ENCODE measurements at places on chromosomes 6 and 20.

GRCh38 chr6:117317261-117317660 is 51.9 kb downstream of the VGLL2 start:
- no peak for DNase-seq

GRCh38 chr6:159984268-159984786 is 15.4 kb downstream of the IGF2R start:
- no peak for DNase-seq

- no peak for DNase-seq
These were observed 392.7 kb upstream of the MAN1A1 start for GRCh38 chr6:119742188-119742803.

- DNase-seq, result no peak
These were observed 135.1 kb downstream of the SAMD5 start for GRCh38 chr6:147643341-147644200.

- DNase-seq, result no peak
These were observed 120.6 kb downstream of the LY86 start for GRCh38 chr6:6709106-6709505.

GRCh38 chr6:116218172-116218633 is 35.7 kb downstream of the TSPYL4 start:
- DNase-seq, result no peak

- DNase-seq, result no peak
These were observed 50.0 kb upstream of the ECI2 start for GRCh38 chr6:4185419-4185818.

GRCh38 chr6:38137608-38138265 is 318.2 kb downstream of the ZFAND3 start:
- no peak for DNase-seq

- no peak for DNase-seq
These were observed 52.8 kb downstream of the MAP3K5 start for GRCh38 chr6:136739501-136739900.

GRCh38 chr6:1603708-1604107 is 6.0 kb upstream of the FOXC1 start:
- no peak for DNase-seq

DNA sequence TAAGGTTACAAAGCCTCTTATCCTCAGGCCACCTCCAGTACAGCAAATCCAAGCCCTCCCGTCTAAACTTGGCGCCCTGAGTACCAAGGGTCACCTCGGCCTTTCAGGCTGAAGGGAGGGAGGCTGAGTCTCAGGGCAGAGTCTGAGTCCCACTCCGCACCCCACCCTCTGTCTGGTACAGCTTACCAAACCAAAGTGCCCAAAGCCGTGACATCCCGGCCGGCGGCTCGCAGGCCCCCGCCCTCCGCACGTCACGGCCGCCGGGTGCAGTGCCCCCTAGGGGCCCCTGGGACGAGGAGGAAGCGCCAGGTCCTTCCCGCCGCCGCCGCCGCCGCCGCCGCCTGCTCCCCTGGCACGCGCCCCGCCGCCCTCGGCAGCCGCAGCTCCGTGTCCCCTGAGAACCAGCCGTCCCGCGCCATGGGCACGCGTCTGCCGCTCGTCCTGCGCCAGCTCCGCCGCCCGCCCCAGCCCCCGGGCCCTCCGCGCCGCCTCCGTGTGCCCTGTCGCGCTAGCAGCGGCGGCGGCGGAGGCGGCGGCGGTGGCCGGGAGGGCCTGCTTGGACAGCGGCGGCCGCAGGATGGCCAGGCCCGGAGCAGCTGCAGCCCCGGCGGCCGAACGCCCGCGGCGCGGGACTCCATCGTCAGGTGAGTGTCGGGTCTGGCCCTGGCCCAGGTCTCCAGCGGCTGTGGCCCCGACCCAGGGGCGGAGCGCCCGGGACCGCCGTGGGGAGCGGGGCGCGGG is at the start of gene MTHFD1L:
Gene MTHFD1L (plus strand): TSS at position 297 of the 741 bp plus-strand sequence. CDS start 121 bp downstream, at position 418.
- DNase-seq, result peak; percentile 59

GRCh38 chr6:158010591-158011477 is 29.2 kb downstream of the SYNJ2 start:
- no peak for DNase-seq

DNA sequence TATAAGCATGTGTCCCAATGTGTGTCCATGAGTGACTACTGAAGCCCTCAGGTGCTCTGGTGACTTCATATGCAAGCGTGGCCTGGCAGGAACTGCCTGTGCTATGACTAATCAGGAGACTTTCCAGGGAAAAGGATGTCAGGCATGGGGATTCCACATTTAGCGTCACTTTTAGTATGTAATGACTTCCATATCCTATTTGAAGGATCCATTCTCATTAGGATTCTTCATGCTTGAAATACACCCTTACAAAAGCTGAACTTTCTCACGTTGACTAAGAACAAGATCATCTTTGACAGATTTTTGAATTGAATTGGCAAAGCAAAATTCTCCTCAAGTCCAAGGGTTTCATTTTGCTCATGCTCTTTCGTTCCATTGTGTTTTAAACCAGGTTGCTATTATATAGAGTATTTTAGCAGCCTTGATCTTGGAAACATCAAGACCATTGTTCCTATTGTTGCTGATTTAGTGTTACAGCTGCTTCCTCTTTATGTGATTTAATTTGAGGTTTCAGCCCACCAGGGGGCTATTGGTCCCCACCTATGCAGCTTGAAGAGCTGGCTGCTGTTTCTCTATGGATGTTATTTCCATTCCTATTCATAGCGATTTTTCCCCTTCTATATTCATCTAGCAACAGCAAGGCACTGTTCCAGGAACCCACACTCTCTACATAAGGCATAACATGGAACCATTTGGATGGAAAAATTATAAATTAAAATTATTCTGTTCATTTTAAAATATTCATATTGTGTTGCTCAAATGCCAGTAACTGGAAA is 418.6 kb downstream of the CDKAL1 start:
- no peak for DNase-seq

- DNase-seq, result no peak
These were observed 175.6 kb downstream of the RNF144B start for GRCh38 chr6:18562726-18563125.

GRCh38 chr20:33674294-33675135 is at the start of gene NECAB3:
Gene NECAB3 (minus strand): TSS chr20:33674428. CDS start chr20:33674352, 76 bp downstream.
- peak; percentile 62 for DNase-seq

- DNase-seq, result no peak
These were observed 145.6 kb upstream of the ID4 start for GRCh38 chr6:19691465-19692167.

GRCh38 chr20:35286077-35286898 is 1.7 kb upstream of the EIF6 start:
- DNase-seq, result no peak

DNA sequence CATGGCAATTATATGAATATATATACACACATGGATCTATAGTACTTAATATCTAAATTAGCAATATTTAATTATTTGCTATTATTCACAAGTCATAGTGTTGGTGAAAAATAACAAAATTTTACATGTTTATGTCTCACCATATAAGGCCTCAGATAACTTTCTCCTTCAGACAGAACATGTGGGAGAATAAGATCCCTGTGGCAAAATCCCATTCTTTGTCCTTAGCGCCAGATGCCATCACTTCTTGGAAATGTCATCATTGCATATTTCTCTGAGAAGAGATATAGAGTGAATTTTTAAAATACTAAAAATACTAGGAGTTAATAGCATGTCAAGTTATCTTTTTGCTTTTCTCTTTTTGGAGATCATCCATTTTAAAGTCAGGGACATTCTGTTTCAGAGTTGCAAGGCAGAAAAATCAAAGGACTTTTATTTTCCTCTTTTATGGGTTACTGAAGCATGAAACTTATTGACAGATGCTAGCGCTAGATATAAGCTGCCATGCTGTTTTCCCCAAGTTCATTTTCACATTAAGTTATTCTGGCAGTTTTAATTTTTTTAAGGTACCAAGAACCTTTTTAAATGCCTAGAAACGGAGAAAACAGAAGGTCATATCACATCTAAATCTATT is 30.4 kb upstream of the STXBP5 start:
- DNase-seq, result no peak

DNA sequence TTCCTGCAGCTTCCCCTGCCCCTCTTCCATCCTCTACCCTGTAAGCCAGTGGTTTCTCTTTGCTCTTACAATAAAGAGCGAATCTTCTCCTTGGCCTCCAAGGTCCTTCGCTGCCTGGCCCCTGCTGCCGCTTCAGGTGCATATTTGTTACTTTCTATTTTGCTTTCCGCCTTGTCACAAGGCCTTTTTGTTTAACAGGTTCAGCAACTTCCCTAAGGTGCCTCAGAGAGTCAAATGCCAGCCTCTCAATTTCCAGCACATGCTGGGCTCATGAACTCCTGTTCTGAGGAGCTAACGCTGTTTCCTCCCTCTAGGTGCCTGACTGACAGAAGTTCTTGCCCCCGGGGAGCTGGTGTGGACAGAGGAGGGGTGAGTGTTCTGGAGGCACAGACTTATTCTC is 42.4 kb upstream of the EPB41L1 start:
- DNase-seq, result no peak

DNA sequence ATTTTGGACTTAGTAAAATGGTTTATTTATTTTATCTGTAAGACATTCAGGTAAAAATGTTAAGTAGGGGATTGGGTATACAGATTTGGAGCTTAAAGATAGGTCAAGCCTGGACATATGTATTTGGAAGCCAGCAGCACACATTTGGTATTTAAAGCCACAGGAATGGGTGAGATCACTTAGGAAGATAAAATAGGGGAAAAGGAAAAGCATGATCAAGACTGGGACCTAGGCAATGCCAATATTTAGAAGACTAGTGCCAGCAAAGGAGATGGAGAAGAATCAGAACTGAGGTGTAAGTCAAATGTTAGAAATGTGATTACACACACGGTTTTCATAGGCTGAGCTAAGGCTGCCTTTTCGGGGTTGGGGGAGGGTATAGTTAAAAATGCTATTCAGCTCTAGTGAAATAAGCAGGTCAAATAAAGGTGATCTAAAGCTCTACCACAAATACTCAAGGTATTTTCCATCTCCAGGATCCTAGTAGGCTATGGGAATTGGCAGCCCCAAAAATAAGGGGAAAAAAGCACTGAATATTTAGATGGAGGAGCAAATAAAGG is 20.6 kb downstream of the SLC2A12 start:
- no peak for DNase-seq

GRCh38 chr6:110693994-110694393 is 121.3 kb downstream of the CDK19 start:
- no peak for DNase-seq

DNA sequence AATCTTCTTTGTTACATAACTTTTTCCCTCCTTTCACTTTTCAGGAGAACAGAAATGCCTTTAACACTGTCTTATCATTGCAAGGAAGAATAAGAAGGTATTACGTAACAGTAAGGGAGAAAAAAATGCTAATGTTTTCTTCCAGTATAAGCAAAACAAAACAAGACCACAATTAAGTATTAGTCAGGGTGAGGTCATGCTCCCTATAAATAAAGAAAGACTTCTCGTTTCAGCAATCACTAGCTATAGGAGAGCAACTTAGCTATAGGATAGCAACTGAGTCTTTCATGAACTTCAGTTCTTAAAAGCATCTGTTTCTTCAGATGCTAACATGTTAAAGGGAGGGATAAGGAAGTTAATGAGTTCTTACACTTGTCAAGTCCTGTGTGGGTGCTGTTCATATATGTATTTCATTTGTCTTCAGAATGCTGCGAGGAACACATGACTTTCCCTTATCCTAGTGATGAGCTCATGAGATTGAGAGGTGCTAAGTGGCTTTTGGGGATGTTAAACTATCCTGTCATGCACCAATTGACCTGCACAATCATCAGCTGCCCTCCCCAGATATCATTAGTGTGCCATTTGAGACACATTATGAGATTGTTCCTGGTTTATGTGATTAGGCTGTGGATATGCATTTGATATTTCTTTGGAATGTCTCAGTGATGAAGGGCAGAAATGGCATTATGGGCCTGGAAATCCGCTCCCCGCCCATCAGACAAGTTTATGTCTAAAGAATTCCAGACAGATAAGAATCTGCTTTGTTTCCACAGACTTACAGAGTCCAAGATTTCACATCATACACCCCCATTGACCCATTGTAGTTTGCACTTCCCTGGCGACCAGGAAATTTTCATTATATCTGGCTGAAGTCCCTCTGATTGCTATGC is 37.5 kb downstream of the LAMA4 start:
- no peak for DNase-seq

- no peak for DNase-seq
These were observed 97.5 kb upstream of the TMEM30A start for GRCh38 chr6:75381877-75382633.

DNA sequence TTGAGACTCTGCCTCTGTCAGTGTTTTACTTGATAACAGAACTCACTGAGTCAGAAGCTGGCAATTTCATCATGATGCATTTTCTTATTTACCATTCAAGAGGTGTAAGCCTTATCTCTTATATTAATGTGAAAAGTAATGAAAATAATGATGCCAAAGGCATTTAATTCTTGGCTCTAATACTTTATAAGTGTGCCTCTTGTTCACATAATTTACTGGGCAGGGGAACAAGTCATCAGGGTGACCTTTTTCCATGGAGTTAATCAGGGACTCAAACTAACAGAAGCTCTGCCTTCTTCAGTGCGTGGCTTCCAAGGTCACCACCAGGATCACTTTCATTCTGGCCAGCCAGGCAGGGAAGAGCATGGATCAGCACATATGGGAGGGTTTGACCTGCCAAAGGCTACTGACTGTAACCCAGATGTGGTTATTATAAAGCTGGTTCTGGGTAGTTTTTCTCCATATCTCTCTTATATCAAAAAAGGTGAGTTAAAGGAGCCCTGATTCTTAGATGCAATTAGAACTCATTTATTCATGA is 5.2 kb upstream of the PLCB1 start:
- DNase-seq, result no peak

GRCh38 chr6:318243-318890 is 26.1 kb downstream of the DUSP22 start:
- no peak for DNase-seq

DNA sequence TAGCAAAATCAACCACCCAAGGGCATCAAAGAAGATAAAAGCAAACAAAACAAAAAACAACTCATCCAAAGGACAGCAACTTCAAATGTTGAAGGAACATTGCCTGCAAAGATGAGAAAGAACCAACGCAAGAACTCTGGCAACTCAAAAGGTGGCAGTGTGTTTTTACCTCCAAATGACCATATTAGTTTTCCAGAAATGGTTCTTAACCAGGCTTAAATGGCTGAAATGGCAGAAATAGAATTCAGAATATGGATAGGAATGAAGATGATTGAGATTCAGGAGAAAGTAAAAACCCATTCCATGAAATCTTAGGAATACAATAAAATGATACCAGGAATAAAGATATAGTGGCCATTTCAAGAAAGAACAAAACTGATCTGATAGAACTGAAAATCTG is 9.8 kb upstream of the PI3 start:
- DNase-seq, result no peak

GRCh38 chr6:161274488-161274858 is 612 bp upstream of the AGPAT4 start:
- no peak for DNase-seq

- DNase-seq, result no peak
These were observed 30.7 kb downstream of the HDGFL1 start for GRCh38 chr6:22600059-22600458.

- DNase-seq, result no peak
These were observed 70.9 kb upstream of the NHSL1 start for GRCh38 chr6:138569970-138570724.

DNA sequence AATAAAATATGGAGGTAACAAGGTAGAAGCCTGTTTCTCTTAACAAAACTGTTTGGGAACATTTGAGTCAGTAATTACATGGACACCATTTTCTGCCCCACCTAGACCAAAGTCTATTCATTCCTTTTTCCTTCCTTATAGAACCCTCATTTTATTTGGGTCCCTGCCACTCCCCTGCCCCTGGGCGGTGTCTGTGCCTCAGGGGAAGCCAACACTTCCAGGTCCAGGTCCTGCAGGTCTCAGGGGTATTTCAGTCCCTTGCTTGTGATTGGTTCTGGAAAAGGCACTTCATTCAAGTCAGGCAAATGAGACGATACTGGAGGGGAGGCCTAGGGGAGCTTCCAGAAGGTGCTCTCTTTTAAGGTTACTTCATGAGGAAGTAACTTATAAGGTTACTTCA is 42.3 kb downstream of the SLC35D3 start:
- DNase-seq, result no peak

GRCh38 chr6:112154711-112155110 is 67.3 kb downstream of the FAM229B start:
- no peak for DNase-seq
